ENCODE measurements at places on chromosomes 7 and 10.
A peak's percentile ranks its signal among the peaks of the same experiment; 100 is the strongest.

DNA sequence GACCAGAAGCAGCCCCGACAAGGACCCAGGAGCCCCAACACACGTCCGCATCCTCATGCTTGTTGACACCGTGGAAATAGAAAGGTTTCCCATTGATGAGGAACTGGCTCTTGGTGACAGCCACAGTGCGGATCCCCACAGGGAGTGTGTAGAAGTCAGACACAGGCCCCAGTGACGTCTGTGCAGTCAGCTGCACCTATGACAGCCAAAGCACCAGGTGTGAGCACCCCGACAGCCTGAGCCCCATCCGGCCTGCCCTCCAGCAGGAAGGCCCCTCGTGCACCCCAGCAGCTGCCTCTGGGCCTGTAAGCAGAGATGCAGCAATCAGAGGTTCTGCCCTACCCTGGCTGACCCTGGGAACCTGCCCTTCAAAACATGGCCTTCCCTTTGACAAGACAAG is 7.1 kb downstream of the GUSB start:
- DNase-seq: no peak

DNA sequence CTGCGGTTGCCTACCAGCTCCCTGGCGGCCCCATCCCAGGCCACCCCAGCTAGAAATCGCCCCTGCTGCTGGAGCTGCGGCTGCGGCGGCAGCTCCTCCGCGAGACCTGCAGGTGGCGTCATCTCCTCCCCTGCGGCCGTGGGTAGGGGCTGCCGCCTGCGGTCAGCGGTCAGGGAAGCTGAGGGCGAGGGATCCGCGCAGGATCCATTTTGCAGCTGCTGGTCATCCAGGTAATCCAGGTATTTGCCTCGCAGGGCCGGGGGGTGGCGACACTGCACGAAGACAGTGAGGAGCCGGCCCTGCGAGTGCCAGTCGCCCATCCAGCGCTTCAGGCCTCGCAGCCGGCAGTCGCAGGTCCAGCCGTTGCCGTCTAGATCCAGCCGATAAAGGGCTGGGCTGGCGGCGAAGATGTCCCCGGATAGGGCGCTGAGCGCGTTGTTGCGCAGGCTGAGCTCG is 1.5 kb downstream of the TRIL start:
- DNase-seq: no peak

DNA sequence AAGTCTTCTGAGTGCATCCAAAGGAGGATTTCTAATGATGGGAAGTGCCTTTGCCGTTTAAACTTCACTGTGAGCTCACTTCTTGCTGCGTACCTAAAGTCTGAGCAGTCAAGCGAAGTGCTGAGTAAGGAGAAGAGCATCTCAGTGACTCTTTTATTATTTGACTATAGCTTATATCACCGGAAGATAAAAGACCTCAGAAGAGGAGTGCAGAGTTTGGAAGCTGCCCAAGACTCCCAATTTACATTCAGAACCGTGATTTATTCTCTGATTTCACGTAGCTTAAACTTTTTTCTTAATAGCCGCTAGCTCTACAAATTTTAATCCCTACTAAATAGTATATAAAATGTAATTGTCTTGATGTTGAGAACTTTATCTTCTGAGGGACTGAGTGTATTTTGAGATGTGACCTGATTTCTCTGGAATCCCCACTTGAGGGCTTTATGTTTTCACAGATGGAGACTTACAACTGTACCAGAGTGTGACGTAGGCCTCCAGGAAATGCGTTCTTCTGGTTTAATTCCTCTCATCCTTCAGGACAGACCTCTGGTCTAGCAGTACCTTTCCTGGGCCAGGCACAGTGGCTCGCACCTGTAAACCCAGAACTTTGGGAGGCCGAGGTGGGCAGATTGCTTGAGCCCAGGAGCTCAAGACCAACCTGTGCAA is 51.1 kb downstream of the CAMK1D start:
- no peak for DNase-seq

GRCh38 chr10:42149027-42149700 is 489.2 kb downstream of the ZNF33B start:
- no peak for DNase-seq

DNA sequence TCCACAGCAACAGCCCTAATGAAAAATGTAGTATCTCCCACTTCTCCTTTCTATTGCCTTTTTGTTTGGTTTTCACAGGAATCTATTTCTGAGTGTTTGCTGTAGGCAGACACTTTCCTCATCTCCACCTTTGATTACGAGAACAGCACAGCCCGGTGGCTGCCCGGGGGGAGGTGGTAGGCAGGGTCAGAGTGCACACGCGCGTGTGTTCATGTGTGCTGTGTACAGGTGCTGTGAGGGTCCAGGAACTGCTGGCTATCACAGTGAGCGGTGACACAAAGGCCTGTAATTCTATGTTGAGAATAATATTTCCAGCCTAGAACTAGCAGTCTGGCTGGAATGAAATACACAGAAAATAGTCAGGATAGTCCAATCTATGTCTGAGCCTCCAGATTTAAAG is 212.8 kb downstream of the ADARB2 start:
- no peak for DNase-seq

- DNase-seq: no peak
Measured at GRCh38 chr10:88185830-88186229, 322.4 kb downstream of the PTEN start.

- DNase-seq: no peak
Measured at GRCh38 chr10:68192113-68192512, 39.8 kb downstream of the ATOH7 start.

DNA sequence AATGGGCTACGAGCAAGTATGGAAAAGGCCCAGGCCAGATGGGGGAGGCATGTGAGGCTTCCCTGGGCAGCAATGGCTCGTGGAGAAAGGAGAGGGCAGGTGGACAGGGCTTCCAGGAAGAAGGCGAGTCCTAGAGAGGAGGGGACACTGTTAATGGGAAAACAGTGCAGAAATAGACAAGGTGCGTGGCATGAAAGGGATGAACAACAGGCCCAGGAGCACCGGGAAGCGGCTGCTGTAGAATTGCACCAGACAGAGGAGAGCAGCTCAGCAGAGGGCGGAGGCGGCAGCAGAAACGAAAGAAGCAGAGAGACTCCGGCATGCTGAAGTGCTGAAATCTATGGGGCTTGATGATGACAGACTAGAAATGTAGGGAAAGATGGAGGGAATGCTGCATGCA is 102.1 kb downstream of the PIP4K2A start:
- no peak for DNase-seq

DNA sequence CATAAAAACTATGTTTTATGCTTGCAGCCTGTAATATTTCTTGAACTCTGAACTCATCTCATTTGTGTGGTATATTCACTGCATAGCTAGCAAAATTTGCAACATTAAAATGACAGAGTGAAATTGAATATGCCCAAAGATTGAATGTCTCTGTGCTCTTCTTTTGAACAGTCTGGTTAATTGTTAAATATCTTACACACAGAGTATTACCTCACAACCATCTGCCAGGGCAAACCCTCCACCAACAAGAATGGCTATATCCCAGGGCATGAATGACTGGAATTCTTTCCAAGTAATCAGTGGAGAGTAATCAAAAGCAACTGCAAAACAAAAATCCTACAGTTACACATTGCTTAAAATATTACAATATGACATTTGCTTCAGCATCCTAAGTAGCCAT is 76.9 kb downstream of the SLC13A1 start:
- DNase-seq: no peak

GRCh38 chr10:103727546-103727963 is 127.8 kb downstream of the SH3PXD2A start:
- DNase-seq: no peak

GRCh38 chr7:45679516-45679915 is 105.3 kb downstream of the ADCY1 start:
- DNase-seq: no peak

DNA sequence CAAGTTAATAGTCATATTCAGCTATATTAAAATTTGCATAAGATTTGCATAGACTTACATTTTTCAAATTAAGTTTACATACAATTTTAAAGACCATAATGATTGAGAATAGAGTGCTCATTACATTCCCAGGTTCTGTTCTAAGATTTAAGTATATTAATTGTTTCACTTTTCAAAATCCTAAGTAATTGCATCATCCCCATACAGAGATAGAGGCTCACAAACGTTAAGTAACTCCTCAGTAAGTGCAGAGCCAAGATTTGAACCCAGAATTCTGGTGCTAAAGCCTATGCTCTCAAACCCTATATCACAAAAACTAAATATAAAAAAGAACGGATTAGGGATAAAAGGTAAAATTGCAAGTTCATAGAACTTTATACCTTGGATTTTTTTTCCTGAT is 2.1 kb downstream of the ITIH5 start:
- no peak for DNase-seq

GRCh38 chr7:77693830-77694583 is 2.3 kb upstream of the RSBN1L start:
- no peak for DNase-seq

DNA sequence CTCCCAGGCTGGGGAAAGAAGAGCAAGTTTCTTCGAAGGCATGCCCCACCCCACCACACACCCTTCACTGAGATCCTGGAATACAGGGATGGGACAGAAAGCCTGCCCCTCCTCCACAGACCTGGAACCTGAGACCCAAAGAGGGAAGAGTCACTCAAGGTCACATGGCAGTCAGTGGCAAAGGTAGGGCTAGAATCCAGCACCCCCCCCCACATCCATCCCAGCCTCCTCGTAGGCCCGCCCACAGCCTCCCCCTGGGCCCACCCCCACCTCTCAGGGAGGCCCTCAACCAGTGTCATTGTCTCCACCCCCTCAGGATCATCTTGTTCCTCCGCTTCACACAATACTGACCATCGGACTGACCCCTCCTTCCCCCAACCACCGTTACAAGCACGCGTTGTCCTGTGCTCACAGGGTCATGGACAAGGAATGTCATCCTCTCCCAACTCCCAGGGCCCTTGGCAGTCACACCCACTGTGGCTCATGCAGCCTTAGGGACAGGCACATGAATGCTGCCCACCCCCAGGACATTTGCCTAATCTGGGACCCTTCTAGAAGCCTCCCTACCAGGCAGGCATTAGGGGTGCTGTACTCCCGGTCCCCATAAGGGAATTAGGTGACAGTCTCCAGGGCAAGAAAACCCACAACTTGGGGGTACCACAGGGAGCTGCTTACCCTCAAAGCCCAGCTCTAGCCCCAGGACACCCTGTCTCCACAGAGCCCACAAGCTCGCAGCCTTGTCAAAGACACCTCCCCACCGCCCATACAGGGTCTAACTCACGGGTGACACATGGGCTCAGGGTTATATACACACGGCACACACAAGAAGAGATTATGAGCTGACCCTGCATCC is 1.4 kb downstream of the KCNH2 start:
- no peak for DNase-seq

- peak; percentile 90 for DNase-seq
Measured at GRCh38 chr7:39623047-39623731, at the start of gene RALA. Gene RALA, plus strand, starts transcription at chr7:39623572. Its CDS starts 63,096 bp downstream, at chr7:39686668.

Data from naive thymus-derived CD4-positive, alpha-beta T cell (primary cell).